GM12864 (cell line): ENCODE measurements at places on chromosomes 5 and 9.

GRCh38 chr5:147464211-147464610 is 45.7 kb downstream of the DPYSL3 start:
- DNase-seq, result no peak

- DNase-seq, result no peak
Observed at GRCh38 chr5:126435261-126435660, 12.1 kb downstream of the GRAMD2B start.

DNA sequence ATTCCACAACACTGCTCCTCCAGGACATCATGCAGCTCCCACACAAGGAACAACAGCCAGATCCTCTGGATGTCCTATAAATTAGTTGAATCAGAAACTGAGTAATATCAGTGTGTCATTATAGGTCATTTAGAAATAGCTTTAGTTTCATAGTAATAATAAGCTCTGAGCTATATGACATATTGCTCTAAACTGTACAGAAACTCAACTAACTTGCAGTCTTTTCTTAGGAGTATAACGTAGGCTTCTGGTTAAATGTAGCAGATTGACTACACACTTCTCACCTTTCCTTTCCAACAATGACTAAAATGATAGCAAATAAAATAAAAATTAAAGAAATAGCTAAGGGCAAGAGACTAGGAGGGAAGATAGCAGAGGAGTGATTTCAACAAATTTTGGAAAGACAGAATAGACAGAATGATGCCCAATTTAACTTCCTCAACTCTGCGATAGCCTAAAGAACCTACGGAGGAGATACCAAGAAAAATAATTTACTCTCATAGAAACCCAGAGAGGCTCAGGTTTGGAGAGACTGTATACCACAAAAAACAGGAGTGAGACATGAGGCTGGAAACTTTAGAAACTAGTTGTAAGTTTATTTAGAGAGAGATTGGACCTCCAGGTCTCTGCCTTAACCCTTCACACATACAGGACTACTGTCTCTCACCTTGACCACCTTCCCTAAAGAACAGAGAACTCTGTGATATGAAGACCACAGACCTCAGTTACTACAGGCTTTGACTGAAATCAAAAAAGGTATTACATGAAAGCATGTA is 193.7 kb downstream of the TSSK1B start:
- DNase-seq, result no peak

GRCh38 chr9:89274838-89275237 is 36.2 kb upstream of the CKS2 start:
- no peak for DNase-seq

GRCh38 chr9:76086539-76086938 is 196.1 kb downstream of the PCSK5 start:
- DNase-seq, result no peak

DNA sequence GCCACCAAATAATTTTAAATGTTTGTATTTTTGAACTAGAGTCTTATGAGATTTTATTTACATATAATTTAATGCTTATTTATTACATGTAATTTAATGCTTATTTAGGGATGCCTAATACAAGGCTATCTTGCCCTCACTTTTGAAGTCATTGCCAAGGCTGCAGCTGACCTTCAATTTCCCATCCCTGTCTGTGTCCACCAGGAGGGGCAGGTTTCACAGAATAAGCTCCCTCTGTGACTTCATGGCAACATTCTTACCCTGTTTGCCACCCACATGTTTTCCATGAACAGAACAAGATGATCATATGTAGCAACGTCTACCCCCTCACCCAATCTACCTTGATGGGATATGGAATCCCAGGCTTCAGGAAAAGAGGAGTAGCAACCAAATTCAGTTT is 27.0 kb downstream of the C5 start:
- DNase-seq, result no peak

DNA sequence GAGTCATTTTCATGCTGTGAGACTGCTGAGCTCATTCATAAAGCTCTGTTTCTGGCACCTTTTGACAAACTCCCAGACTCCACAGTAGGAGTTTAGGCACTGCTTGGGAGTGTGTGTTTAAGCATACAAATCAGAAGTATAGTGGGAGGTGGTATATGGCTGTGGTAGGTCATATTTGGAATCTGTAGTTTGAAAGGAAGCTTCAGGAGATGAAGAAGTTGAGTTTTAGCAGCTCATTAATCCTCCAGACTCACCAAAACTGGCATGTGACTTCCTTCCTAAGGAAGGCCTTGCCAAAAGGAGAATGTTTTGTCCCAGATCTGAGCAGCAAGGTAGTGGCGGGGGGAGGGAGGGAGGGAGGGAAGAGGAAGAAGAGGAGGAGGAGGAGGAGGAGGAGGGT is 52.8 kb downstream of the SAXO1 start:
- DNase-seq, result no peak

GRCh38 chr5:173736923-173737412 is 120.5 kb upstream of the BOD1 start:
- DNase-seq, result peak; percentile 74

GRCh38 chr9:37311938-37312708 is 110.4 kb upstream of the GRHPR start:
- no peak for DNase-seq

- DNase-seq, result no peak
Observed at GRCh38 chr9:19975499-19975898, 186.7 kb upstream of the SLC24A2 start.

GRCh38 chr5:1212881-1213280 is 11.5 kb downstream of the SLC6A19 start:
- DNase-seq, result no peak

GRCh38 chr9:115267790-115268189 is 149.8 kb upstream of the TNC start:
- DNase-seq, result no peak

GRCh38 chr5:157602505-157602904 is 26.9 kb upstream of the ADAM19 start:
- no peak for DNase-seq

DNA sequence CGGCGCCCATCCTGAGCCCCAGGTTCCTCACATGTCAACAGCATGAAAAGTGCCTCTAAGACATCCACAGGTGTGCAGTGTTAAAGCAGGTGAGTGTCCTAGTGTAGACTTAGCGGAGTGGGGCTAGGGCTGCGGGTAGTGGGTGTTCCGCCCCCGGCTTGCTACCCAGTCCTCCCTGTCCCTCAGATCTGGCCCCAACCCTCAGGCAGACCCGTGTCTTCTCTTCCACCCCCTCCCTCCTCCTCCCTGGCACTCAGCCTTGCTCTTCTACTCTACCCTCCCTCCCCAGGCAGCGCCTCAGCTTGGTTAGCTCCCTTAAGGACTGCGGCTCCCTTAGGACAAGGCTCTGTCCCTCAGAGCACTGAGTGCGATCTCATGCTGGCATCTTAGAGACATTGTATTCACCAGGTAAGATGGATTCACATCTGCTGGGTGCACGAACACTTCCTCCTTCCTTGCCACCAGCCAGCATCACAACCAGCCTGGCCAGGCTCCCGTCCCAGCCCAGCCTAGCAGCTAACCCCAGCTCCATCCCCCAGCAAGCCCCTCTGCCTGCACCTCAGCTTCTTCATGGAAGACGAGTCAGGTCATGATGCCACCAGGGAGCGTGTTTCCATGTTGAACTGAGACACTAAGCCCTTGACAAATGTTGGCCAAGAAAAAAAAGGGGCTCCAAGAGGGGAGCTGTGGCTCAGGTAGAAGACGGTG is 46.8 kb downstream of the NSUN2 start:
- DNase-seq, result no peak

DNA sequence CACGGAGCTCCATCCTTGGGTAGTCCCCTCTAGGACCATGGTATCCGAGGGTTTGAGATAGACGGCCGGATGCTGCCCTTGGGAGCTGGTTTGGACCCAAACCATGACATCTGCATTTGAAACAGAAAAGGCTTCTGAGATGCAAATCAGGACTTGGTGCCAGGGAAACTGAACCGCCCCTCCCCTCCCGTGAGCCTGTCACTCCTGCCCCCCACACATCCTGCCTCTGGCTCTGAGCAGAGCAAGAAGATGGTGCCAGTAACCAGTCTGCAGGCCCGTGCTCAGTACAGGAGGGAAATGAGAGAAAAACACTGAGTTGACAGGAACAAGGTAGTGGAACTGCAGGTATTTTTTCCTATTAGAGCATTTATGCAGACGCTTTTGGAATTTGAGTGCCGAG is 18.6 kb downstream of the ARPC5L start:
- no peak for DNase-seq

DNA sequence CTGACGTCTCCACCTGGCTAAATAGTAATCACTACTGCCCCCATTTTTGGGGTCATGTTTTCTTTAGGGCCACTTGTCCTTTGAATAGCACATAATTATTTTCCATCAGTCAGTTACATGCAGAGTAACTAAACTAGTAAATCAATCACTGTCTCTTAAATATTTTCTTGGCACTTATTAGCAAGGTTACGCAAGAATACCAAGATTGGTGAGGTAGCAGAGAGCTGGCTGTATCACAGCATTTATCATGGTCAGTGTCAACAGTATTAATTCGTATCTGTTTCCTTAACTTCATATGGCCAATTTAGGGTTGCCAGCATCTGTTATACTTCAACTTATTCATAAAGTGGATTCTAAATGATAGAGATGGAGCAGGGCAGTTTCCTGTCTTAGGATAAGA is 346.8 kb upstream of the FAM174A start:
- no peak for DNase-seq

- no peak for DNase-seq
Observed at GRCh38 chr9:131709771-131710431, 30.0 kb downstream of the RAPGEF1 start.

GRCh38 chr5:26390608-26391007 is 647.8 kb downstream of the CDH9 start:
- no peak for DNase-seq

DNA sequence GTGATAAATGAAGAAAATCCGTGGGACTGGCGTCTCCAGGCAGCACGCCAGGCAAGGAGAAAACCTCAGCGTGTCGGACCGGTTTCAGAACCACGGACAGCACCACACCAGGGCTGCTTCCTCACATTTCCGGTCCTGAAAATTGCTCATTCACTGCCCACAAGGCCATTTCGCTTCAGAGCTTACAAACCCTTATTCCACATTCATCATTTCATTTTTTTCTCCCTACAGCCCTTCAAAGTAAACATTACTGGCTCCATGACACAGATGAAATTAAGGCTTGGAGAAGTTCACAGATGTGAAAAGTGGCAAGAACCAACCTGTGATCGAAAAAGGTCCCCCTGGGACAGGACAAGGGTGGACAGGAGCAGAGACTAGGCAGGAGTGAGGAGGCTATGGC is 1.5 kb upstream of the GPRIN1 start:
- DNase-seq, result no peak

DNA sequence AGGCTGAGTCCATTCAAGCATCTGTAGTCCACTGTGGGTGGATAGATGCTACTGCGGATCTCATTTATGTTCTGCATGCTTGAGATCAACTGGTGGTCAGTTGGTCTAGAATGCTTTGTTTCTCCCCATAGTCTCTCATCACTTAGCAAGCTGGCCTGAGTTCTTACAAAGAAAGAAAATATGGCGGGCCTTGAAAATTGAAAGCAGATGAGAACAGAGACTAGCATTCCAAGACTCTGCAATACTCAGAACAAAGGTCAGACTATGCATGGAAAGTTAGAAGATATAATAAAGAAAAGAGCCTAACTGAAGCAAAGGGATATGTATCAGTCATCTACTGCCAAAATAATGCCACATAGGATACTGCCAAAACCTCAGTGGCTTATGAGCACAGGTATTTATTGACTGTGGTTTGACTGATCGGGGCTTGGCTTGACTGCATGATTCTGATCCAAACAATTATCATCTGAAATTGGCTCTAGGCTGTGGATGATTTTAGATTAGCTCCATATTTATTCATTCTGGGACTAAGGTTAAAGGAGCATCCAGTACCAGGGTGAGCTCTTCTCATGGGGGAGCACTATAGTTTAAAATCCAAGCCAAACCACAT is 258.9 kb downstream of the TAF11L14 start:
- DNase-seq, result no peak

DNA sequence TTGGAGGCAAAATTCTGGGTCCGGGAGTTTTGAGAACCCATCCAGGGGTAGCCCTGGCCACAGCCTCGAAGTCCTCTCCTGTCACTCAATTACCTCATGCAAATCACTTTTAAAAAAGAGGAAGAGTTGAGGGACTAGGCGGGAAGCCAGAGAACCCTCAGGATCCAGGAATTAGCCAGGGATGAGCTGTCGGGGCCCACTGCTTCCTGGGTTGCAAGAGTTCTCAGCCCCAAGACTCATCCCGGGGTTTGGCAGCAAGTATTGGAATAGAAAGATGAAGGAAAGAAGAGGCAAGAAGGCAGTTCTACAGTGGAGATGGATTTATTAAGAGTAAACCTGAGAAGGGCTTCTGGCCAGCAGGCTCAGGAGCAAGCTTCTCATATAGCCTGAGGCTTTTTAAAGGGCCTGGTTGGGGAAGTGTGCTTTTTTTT is 25.6 kb downstream of the C9orf50 start:
- no peak for DNase-seq

- no peak for DNase-seq
Observed at GRCh38 chr5:107951309-107951708, 280.6 kb upstream of the EFNA5 start.

DNA sequence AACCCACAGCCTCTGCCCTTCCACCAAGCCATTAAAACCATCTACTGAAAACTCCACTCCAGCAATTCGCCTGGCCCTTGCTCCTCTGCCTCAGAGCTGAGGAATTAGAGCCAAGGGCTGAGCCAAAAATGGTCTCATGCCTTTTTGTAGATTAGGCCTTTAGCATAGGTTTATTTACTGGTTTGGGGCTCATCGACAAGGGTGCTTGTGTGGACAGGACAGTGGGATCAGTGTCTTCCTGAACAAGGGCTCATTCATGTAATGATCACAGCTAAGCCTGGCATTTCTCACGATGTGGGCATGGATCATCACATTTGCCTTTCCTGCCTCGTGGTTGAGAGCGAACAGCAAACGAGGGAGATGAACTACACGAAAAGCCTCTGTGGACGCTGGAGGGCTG is 59.2 kb upstream of the PHF24 start:
- no peak for DNase-seq

DNA sequence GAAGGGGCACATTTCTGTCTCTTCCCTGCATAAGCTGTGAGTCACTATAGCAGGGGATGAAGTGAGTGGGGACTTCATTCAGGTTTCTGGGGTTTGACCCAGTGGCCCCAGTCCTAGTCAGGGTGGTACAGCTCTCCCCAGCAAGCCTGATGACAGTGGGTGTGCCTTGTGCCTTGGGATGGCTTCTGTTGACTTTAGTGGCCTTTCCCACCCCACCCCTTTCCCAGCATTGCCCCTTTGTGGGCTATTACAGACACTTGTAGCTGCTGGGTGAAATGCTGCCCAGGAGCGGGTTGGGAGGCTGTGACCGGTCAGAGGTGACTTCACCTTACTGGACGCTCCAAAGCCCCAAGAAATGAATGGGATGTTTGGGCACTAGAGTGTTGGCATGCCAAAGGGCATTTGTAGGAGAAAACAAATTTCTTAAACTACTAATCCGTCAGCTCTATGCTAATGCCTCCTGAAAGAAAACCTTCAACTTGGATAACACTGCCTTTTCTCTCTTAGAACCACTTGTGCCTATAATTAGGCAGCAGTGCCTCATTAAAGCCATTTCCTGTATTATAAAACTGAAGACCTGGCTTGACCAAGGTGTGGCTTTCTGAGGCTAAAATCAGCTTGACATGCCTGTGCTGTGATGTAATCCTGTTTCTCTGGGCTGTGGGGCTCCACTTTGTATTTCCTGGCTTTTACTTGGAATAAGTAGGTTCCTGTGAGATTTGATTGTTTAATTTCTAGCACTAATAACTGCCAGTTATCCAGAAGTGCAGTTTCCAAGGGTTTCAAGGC is 119.0 kb upstream of the SLC25A48 start:
- DNase-seq, result no peak

- no peak for DNase-seq
Observed at GRCh38 chr9:8447601-8448000, 648.0 kb upstream of the DMAC1 start.

- DNase-seq, result no peak
Observed at GRCh38 chr5:167642779-167643517, 648.5 kb upstream of the WWC1 start.
